NCI-H345 (cell line): ENCODE measurements at places on chromosomes 7 and 10.

DNA sequence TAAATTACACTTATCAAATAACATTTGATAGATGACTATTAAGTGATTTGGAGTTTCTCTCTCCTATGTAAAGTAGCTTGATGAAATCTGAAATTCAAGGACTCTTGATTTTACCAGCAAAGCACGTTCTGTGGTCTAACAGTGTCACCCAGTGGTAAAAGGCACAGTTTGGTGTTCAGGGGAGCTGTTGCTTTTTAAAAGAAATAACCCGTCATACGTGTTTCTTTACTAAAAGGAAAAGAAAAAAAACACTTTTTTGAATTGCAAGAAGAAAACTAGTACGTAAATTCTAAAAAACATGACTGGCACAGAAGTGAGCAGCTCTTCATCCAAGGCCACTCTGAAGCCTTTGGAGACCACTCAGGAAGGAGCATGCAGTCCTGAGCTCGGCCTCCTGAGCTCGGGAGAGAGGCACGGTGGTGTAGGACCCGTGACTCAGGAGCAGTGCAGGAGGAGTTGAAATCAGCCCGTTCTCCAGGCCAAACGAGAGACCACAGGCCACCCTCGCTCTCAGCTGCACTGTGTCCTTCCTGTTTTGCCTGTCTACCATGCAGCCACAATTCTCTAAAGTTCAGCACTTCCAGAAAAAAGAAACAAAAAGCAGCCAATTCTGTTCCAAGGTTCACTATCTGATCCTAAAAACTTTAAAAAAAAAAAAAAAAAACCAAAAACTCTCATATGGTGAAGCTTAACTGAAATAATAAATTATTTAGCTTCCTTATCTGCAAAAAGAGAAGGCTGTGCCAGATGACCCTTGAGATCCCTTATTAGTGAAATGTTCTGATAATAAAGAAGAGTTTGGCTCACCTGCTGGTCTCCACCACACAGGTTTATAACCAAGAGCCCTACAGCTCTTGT is 212.6 kb upstream of the FRMD4A start:
- no peak for DNase-seq

DNA sequence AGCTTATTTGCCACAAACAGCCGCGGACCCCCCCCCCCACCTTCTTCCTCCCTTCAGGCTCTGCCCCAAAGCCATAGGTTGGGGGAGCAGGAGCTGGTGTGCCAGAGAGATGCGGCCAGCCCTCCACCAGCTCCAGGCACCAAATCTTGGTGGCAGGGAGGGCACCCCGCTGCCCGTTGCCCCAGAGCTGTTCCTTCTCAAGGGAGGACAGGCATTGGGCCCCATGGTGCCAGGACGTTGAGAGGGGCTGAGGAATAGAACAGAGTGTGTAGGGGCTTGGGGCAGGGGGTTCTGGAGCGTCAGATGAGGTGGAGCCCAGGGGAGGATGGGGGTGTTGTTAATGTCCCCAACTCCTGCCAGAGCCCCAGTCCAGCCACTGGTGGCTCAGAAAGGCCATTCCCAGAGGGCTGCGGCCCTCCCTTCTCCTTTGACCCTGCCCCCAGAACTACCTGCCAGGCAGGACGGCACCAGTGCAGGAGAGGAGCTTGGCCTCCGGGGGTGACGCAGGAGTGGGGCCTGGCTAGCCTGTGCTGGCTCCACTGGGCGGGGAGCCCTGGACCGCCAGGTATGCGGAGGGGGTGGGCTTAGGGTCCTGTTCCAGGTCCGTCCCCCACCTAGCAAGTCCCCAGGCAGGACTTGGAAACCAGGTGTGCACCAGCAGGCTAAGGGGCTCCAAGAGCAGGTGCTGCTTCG is 10.0 kb upstream of the SEC24C start:
- no peak for DNase-seq

- DNase-seq = no peak
Measured at GRCh38 chr10:82535457-82535856, 660.5 kb downstream of the NRG3 start.

DNA sequence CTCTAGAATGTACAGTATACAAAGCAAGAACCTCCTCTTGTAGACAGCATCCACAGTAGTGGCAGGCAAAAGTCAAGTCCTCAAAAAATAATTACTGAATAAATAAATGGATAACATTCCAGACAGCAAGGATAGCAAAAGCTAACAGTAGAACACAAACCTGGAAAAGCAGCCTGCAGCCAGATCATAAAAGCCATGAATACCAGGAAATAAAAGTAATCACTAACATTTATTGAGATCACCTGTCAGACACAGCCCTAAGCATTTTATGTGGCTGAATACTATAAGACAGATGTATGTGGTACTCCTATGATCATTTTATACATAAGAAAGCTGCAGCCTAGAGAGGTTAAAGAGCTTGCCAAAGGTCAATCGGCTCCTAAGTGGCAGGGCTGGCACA is 34.0 kb downstream of the CUL2 start:
- DNase-seq = no peak

- DNase-seq = no peak
Measured at GRCh38 chr7:136064081-136064480, 86.9 kb upstream of the MTPN start.

- no peak for DNase-seq
Measured at GRCh38 chr10:108913300-108913699, 1010.0 kb downstream of the XPNPEP1 start.

DNA sequence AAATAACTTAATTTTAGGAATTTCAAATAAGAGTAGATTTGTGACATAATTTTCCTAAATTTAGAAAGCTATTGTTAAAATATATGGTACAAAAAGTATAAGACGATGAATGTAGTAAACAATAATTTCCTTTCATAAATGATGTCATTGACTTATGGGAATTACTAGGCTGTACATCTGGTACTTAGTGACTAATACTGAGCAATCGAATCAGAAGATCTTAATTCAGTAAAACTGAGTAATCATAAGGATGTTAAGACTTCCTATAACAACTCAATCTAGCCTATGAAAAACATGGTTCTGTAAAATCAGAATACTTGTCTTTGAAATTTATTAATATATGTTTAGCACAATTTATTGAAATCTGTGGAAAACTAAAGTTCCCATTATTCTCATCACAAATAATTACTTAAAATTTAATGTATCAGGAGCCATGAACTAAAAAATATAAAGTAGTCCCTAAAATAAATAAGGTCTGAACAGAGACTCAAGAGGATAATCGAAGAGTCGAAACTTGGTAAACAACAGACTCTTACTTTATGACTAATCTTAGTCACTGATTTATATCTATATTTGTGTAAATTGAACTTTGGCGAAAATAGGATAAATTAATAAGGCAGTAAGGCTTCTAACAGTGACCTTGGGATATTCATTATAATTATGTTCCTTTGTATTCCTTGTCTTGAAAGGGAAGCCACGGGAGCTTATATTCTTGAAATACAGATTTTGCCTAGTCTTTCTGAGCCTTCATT is 142.1 kb downstream of the HGF start:
- DNase-seq = no peak

- DNase-seq = no peak
Measured at GRCh38 chr10:23826421-23826820, 382.5 kb upstream of the KIAA1217 start.

GRCh38 chr10:99852481-99853213 is 70.2 kb downstream of the ABCC2 start:
- DNase-seq = no peak

- DNase-seq = no peak
Measured at GRCh38 chr10:119806334-119807130, 66.1 kb downstream of the MCMBP start.

DNA sequence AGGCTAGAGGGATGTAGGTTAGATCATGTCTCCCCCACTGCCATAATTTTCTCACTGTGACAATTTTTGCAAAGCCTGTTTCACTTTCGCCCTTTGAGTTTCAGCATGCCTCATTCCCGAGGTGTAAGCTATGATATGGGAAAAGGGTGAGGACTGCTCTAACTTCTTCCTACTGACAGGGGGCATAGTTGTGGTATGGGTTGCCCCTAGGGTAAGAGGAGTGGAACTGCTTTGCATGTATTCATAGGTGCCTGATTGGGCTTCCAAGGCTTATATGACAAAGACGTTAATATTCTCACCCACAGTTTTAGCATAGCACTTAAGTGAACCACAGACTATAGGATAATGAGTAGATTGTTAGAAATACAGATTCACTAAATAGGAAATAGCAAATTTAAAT is 148.7 kb downstream of the BBS9 start:
- DNase-seq = no peak

GRCh38 chr10:8057636-8058273 is 3.3 kb downstream of the GATA3 start:
- DNase-seq = no peak

DNA sequence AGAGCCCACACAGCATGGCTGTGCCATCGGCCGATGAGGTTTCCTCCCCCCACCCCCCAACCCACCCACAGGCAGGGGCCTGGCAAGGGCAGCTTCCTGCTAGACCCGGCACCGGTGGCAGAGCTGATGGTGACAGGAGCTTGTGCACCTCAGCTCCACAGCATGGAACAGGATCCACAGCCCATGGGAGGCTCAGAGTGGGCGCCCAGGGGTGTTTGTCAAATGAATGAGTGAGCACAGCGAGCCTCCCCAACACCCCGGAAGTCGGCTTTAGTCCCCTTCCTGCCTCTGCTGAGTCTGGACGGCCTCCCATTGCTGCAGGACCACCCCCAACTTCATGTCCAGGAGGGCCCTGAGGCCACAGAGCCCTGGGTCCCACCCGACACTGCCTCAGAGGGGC is 68.9 kb downstream of the PDGFA start:
- no peak for DNase-seq

DNA sequence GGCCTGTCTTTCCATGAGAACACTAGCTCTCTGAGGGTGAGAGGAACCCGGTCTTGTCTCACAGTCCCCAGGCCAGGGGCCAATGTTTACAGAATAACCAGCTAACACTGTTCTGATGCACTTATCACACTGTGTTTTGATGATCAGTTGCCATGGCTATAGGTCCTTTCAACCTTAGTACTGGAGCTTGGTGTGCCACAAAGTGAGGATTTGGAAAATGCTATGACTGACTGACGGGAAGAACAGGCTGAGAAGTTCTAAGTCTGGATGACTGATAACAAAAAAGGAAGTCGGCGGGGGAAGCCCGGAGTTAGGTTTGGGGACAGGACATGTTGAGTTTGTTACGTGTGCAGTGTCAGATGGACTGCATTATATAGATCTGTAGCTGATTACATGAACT is 141.8 kb downstream of the CTTNBP2 start:
- no peak for DNase-seq

GRCh38 chr10:112519133-112519761 is 72.2 kb downstream of the VTI1A start:
- no peak for DNase-seq

DNA sequence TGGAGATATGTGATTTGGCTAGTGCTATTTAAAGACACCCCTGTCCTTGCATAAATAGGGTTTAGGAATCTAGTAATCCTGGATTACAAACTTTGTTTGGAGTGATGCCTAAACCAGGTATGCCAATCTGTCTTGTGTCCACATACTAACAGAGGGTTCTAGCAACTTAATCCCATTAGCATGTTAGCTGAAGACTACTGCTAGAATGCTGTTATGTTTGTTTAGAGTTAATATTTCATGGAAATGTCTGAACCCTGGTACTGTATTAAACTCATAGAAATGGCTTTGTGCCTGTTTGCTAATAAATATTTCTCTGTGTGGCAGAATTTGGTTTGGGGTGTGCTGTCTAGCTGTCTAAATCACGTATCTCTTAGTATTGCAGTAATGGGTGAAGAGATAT is 150.8 kb downstream of the PFKFB3 start:
- no peak for DNase-seq

- DNase-seq = peak; percentile 85
Measured at GRCh38 chr10:11611248-11612020, at the start of gene USP6NL. USP6NL (minus strand) TSS chr10:11611650; CDS start chr10:11597634, 14,016 bp downstream.

DNA sequence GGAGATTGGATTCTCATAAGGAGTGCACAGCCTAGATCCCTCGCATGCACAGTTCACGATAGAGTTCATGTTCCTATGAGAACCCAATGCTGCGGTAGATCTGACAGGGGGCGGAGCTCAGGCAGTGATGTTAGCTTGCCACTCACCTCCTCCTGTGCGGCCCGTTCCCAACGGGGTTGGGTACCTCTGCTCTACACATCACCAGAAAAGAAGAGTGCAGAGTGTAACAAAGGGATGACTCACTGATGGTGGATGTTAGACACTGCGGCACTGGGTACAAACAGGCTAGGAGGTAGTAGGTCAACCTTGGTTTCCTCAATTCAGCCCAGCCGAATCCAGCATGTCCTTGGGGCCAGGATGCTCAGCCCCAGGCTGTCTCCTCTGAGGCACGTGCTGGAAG is 66.8 kb upstream of the CHST15 start:
- DNase-seq = no peak

- no peak for DNase-seq
Measured at GRCh38 chr7:129493555-129493954, 8.8 kb upstream of the SMKR1 start.

DNA sequence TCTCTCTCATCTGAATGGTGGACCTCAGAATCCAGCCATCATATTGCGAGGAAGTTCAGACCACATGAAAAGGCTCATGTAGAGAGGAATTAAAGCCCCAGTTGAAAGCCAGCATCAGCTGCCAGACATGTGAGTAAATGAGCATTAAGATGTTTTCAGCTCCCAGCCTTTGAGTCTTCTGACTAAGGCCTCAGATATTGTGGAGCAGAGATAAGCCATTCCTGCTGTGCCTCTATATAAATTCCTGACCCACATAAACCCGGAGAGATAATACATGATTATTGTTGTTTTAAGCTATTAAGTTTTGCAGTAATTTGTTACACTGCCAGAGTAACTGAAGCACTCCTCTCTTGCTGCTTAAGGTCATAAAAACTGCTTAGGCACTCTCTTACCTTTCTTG is 14.6 kb downstream of the FAM149B1 start:
- DNase-seq = no peak

- no peak for DNase-seq
Measured at GRCh38 chr7:27434756-27435400, 192.3 kb downstream of the EVX1 start.

GRCh38 chr10:88097092-88097516 is 233.7 kb downstream of the PTEN start:
- DNase-seq = no peak

GRCh38 chr10:683448-684071 is 5.9 kb downstream of the DIP2C start:
- DNase-seq = no peak

- DNase-seq = no peak
Measured at GRCh38 chr10:70132098-70133029, at the start of gene AIFM2. AIFM2 (minus strand) TSS chr10:70132825; CDS start chr10:70124084, 8,741 bp downstream.

GRCh38 chr10:7084280-7085005 is 326.4 kb downstream of the SFMBT2 start:
- no peak for DNase-seq

DNA sequence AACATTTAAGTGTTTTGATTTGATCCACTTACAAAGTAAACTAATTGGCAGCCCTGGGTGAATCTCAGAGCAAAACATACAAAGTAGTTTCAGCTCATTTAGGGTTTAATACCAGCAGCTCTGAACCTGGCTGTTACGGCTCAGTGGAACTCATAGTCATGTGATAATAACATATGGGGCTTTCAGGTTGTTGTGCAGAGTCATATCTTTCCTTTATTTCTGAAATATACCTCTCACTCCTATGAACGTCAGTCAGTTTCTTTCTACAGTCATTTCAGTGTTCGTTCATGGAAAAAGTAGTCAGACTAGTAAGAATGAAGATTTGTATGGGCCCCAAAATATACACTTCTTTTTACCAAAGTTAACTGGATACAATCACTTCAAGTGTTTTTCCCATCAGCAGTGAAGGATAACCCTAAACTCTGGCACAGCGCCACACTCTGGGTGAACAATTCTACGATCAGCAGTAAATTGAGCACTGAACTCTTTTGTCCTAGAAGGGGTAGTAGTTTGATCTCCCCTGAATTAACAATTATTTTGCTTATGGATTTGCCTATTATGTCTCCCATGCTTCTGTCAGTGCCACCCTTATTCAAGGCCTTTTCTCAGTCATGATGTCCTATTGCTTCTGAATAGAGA is 218.6 kb downstream of the THSD7A start:
- DNase-seq = peak; percentile 35
